Foreskin keratinocyte (primary cell): ENCODE measurements at places on chromosomes 6 and 20. TPM values are rescaled to one million over a fixed set of nuclear protein-coding genes. Genes with fewer than 3 reads are reported as not detected.

DNA sequence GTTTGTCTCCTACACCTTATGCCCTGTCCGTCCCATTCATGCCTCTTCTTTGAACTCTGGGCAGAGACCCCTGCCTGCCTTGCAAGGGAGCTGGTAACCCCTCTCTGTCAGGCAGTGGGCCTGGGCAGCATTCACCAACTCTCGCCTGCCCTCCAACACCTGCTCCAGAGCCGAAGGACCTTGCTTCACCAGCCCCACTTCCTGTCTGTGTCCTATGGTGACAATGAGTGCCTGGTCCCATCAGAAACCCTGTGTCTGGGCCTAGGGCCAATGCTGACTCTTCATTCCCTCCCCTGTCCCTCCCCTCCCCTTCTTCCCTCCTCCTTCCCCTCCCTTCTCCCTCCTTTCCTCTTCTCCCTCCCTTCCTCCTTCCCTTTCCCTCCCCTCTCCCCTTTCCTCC, 22.8 kb upstream of the PCMTD2 start:
- DNase-seq, result no peak

Gene GSTA3
- polyA plus RNA-seq, result not detected in 2 replicates

Gene CAPN11
- polyA plus RNA-seq, result not detected in 2 replicates

DNA sequence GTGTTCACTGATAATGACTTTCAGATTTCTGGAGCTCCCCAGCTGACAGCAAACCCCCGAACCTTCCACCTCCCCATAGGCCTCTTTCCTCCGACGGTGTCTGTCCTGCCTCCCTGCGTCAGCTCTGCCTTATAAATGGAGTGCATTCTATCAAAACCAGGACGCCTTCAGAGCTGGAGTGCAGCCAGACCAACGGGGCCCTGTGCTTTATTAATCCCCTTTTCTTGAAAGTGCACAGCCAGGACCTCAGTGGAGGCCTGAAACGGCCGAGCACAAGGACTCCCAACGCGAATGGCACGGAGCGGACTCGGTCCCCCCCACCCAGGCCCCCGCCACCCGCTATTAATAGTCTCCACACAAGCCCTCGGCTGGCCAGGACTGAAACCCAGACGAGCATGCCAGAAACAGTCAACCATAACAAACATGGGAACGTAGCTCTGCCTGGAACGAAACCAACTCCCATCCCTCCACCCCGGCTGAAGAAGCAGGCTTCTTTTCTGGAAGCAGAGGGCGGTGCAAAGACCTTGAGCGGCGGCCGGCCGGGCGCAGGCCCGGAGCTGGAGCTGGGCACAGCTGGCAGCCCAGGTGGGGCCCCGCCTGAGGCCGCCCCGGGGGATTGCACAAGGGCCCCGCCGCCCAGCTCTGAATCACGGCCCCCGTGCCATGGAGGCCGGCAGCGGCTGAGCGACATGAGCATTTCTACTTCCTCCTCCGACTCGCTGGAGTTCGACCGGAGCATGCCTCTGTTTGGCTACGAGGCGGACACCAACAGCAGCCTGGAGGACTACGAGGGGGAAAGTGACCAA, 42.3 kb upstream of the NAA20 start:
- DNase-seq, result peak; percentile 56

Gene LHFPL5
- not detected in 2 replicates for polyA plus RNA-seq

DNA sequence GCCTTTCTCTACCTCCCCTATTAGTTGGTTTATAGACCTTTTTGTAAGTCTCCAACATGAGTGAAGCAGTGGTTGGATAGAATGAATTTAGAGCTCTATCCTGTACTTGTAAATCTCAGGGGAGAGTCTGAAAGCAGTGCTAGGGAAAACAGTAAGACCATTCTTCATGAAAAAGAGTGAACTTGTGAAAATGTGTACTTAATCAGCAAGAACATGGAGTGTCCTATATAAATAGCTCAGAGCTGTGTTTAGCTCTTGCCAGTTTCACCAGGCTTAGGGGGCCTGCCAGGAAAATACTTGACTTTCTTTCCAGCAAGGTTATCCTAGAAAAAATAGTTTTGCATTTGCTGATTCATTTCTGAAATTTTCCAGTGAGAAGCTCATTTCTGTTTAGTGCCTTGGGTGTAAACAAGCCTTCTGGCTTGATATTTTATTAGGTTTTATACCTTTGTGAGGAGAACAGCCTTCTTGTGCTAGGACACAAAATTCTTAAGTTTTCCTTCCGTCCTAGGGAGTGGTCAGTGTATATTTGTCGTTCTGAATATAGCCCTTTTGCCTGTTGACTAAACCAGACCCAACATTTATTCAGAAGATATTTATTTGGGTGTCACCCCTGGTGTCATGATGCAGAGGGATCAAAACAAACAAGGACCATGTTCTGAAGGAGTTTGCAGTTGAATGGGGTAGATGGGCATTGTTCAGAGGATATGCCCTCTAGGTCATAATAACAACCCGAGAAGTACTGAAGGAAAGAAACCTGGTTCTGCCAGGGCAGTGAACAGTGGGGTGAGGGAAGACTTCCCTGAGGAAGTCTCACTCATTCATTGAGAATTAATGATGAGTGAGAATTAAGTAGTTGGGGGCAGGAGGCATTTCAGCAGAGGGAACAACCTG, 7.6 kb downstream of the ARFGEF2 start:
- no peak for DNase-seq

Gene KCNK16
- polyA plus RNA-seq, result not detected in 2 replicates

GRCh38 chr6:47144306-47144705, 102.2 kb upstream of the ADGRF1 start:
- no peak for DNase-seq

- DNase-seq, result no peak
Observed at GRCh38 chr6:149445095-149445466, 39.7 kb downstream of the ZC3H12D start.

DNA sequence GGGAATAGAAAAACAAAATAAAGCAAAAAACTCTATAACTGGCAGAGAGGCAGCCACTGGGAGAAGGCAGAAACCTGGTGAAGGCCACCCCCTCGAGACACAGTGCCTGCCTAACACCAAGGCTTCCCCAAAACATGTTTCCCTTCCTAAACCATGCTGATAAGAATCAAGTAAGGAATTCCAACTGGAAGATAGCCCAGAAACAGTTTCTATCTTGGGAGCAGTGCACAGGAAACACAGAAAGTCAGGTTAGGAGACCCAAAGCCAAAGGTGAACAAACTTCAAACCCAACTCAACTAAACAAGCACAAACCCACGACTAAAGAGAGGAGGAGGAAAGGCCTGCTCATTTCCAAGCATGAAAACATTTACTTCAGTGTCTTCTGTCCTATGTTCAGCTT, 433.7 kb upstream of the RGS17 start:
- DNase-seq, result no peak

GRCh38 chr20:1474325-1474724, 7.7 kb upstream of the NSFL1C start:
- DNase-seq, result no peak

DNA sequence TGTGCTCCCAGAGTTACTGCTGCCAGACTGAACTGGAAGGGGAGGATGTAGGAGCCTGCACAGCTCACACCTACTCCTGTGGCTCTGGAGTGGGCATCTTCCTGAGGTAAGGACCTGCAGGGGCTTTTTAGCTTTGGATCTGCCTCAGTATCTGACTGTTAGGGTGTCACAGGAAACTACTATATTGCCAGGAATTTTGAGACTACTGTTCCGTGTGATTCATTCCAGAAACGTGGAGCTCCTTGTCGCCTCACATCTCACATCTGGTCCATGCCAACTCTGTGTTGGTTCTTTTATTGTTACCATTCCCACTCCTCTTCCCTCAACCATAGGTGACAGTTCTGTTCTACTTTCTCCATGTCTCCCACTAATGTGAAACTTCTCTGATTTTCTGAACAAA, 34.1 kb downstream of the PRPH2 start:
- no peak for DNase-seq

DNA sequence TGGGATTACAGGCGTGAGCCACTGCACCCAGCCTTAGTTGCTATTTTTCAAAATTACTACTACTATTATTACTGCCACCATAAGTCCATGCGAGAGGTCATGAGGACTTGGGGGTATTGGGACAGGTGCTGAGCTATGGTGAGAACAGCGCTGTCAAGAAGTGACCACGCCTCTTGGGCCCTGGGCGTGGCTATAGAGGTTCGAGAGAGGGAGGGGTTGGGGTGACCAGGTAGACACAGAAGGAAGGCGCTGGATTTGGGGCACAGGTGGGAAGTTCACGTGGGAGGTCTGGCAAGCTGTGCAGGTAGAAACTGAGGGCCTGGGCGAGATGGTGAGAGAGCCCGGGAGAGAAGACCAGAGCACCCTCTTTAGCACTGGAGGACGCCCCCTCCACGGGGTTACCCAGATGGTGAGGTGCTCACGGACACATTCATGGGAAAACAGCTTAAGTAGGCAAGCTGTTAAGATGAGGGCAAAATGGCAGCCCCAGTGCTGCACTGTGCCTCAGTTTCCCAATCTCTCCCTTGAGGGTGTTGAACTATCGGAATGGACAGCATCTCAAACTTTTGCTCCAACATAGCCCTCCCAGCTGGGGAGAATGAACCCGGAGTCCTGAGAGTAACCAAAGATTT, 61.0 kb downstream of the RAB44 start:
- DNase-seq, result no peak

DNA sequence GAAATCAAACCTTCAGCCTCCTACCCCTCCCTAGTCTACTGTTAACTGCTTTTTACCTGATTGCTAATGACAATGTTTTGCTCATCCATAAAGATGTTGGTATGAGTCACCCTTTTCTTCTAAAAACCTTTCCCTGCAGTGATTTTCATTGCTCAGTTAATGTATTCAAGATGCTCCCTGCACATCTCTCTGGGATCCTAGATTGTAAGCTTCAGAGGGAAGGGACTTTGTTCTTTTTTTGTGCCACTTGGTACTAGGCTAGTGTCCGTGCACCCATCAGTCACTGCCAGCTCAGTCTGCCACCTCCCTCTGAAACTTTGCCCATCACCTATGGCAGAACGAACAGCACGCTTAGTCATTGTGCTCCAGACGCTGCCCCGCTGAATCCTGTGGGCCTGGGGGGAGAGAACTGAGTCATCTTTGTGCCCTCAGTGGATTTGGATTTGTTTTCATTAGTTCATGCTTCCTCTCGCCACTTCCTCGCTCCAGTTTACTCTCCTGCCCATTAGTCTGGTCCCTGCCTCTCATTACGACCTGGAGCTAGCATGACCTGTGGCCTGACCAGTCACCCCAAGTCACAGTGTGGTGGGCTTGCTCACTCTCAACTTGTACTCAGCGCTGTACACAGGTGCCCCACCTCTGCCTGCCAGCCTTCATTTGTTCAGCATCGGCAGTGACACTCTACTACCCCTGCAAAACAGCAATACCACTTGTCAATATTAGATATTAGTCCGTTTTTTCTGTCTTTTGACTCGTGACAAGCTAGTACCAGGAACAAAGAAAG, 78.0 kb upstream of the TMEM181 start:
- DNase-seq, result peak; percentile 87

- no peak for DNase-seq
Observed at GRCh38 chr20:25398376-25399036, 7.9 kb upstream of the ABHD12 start.

Gene TNFRSF21
- polyA plus RNA-seq, result 38.3 and 51.7 TPM in 2 replicates

DNA sequence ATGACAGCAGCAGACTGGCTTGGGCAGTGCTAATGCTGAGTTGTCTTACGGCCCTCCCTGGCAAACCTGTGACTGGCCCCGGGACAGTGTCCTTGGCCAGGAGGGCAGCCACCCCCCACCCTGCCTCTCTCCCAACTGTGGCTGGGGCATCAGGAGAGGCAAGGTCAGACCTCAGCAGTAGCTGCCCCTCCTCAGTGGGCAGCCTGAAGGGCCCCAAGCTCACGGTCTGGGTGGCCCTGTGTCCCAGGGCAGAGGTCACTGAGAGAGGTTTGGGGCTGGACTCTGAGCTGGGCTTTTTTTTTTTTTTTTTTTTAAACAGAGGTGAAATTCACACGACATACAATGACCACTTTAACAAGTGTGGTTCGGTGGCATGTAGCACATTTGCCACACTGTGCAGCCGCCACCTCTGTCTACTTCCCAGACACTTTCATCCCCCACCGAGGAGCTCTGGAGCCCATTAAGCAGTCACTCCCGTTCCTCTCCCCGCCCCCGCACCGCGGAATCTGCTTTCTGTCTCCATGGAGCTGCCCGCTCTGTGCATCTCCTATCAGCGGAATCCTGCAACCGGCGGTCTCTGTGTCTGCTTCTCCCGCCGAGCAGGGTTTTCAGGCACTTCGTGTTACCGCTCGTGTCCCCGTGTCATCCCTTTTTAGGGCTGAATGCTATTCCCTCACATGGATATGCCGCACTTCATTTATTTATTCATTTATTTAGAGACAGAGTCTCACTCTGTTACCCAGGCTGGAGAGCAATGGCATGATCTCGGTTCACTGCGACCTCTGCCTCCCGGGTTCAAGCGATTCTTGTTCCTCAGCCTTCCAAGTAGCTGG, 67.9 kb upstream of the GATA5 start:
- DNase-seq, result no peak

Gene GINM1
- polyA plus RNA-seq, result 20.3 and 23.2 TPM in 2 replicates

Gene TRIM10
- not detected in 2 replicates for polyA plus RNA-seq

DNA sequence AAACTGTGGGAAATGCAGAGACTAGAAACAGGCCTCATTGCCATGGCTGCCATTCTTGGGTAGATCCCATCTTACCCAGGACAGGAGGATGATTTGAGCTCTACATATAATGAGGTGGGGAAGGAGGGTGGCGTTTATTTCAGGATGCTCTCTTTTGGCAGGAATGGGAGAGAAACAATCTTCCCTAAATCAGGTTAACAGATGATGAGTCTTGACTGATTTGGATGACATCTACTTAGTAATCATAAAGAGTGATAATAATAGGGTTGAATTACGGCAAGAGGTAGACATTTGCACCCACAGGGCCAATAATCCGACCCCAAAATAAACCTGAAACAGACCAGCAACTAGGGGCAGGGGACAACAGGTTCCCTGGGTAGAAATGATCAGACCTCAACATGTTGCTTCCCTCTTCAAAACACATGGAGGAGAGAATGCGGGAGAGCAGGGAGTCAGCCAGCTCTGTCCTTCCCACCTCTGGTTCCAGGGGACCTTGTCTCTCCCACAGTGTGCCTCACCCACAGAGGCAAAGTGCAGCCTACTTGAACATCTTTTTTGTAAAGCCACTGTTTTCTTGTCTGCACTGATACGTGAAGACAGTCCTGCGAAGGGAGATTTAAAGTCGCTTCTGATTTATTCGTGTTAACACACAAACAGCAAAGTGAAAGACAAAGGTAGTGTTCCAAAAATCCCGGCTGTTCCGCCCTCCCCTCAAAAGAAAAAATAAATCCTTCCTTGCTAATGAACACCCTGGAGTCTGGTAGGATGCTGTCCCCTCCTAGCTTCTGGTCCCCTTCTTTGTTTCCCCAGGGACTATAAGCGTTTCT, 3.9 kb downstream of the FOXQ1 start:
- no peak for DNase-seq

Gene B3GAT2
- not detected in 2 replicates for polyA plus RNA-seq

Gene STMND1
- not detected in 2 replicates for polyA plus RNA-seq

Gene TMEM217
- polyA plus RNA-seq, result 0.44 and 0.60 TPM in 2 replicates

Gene HLA-DOA
- polyA plus RNA-seq, result not detected in 2 replicates

DNA sequence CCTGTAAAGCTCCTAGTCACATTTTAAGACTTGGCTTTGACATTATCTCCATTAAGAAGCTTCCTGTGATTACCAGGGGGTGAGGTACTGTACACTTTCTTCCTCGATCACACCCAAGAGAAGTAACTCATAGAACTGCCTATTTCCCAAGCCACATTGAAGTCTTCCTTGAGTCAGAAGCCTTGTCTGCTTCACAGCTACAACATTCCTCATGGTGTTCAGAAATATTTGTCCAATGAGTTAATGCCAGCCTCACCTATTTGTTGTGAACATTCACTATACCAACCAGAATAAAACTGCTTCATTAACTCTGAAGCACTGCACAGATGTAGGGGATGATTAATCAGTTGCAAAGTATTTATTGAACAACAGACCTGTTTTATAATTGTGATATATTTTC, 622.3 kb downstream of the PTPRT start:
- DNase-seq, result peak; percentile 2
